ENCODE measurements at places on chromosomes 1 and 21. TPM values are rescaled to one million over a fixed set of nuclear protein-coding genes. Genes with fewer than 3 reads are reported as not detected.
A peak's percentile ranks its signal among the peaks of the same experiment; 100 is the strongest.

GRCh38 chr1:152048416-152049009, 11.7 kb upstream of the S100A11 start:
- no peak for DNase-seq

GRCh38 chr1:208931936-208932335, 651.6 kb upstream of the CAMK1G start:
- no peak for DNase-seq

DNA sequence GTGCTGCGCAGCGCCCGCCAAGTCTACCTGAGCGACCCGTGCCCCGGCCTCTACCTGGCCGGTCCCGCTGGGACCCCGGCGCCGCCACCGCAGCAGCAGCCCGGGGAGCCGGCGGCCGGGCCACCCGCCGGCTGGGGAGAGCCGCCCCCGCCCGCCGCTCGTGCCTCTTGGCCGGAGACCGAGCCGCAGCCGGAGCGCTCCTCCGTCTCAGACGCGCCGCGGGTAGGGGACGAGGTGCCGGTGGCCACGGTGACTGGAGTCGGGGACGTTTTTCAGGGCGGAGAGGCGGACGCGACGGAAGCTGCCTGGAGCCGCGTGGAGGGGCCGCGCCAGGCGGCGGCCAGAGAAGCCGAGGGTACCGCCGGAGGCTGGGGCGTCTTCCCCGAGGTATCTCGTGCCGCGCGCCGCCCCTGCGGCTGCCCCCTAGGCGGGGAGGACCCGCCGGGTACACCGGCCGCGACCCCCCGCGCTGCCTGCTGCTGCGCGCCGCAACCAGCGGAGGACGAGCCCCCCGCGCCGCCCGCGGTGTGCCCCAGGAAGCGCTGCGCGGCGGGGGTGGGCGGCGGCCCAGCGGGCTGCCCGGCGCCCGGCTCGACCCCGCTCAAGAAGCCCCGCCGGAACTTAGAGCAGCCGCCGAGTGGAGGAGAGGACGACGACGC, 646 bp downstream of the IER5 start:
- DNase-seq: no peak

GRCh38 chr1:108082738-108083562, 117.2 kb downstream of the SLC25A24 start:
- DNase-seq: peak; percentile 18

DNA sequence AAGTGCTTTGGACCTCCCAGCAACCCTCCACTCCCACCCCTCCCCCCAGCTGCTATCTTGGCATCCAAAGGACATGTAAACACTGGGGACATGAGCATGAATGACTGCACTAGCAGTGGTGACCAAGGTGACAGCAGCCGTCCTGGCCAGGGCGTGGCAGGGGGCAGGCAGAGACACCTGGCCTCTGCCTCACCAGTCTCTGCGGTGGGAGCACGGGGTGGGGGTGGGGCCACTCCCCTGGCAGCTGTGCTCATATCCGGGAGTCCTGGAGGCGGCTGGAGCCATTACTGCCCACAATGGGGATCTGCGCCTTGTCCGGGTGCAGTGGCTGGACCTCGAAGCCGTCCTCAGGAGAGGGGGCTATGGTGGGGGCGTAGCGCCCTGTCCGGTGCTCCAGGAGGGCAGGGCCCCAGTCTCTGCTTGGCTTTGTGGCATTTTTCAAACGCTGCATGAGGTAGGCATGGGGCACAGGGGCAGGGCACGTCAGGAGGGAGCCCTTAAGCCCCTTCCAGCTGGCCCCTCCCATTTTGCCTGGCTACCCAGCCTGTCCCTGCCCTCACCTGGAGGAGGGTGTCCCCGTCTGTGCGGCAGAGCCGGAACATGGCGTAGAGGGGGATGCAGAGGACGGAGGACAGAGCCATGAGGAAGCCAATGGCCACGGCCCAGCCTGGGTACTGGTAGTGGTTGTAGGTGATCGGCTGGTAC, 6.0 kb downstream of the CCDC24 start:
- no peak for DNase-seq

The LCA5L gene
- 1.7 TPM for total RNA-seq

DNA sequence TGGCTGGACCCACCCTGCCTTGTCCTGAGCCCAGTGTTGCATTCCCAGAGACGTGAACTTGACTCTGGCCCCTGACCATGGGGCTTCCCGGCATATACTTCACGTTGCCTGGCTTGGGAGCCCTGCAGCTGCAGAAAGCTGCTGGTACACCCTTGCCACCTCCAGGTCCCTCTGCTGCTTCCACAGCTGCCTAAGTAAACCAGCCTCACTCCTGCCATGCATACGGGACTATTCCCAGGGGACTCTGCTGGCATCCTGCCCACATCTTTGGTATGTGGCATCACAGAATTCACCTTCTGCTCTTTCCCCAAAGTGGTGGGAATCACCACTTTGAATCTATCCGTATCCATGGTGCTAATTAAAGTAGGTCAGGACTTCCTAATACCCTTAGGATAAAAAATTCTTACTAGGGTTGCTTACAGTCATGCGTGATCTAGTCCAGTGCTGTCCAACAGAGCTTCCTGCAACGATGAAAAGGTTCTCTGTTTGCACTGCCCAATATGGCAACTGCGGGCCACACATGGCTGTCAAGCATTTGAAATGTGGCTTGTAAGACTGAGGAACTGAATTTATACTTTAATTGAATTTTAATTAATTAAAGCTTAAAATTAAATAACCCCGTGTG, 203.0 kb downstream of the GRIK3 start:
- no peak for DNase-seq

DNA sequence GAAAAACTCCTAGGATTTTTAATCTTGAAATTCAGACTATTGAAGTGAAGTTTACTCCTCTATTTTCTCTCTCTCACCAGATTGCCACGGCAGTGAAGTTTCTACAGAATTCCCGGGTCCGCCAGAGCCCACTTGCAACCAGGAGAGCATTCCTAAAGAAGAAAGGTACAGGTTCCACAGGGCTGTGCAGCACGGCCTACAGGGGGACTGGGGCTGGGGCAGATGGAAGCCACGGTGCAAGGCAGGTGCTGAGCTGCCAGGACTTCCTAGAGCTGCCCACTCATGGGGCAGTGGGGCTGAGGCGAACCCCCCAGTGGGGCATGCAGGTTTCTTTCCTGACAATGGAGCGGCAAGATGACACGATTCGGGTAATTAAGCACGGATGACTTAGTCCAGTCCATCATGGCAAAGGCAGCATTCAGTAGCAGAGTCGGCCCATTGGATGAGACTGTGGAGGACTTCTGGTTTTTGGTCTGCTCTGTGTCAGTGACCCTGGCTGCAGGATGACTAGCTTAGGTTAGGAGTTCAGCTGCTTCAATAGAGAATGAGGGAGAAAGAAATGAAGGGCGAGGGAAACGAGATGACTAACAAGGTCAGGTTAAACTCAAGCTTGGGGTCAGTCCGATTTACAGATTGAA, 61.5 kb downstream of the PEX14 start:
- DNase-seq: no peak

DNA sequence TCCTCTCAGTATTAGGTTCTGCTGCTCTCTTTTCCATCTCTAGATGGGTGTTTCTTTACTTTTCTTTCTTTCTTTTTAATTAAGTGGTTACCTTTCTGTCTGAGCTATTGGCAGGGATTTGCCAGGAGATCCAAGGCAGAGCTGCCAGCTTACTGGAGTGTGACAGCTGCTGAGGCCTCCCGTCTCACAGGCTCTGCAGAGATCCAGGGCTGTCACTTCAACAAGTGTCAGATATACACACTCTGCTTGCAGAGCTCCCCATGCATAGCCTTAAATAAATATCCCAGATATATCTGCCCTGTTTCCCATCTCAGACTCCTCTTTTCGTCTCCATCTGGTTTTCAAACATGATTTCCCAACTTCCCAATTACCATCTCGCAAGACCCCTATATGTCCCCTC, 124.3 kb downstream of the NOS1AP start:
- no peak for DNase-seq

Measured in dermis blood vessel endothelial cell (primary cell).